ENCODE measurements at places on chromosomes 5 and 9.

- DNase-seq: no peak
These were observed 152.4 kb upstream of the RAPGEF1 start for GRCh38 chr9:131892162-131892707.

GRCh38 chr9:129606161-129607026, 14.5 kb downstream of the C9orf50 start:
- DNase-seq: no peak

- no peak for DNase-seq
These were observed 29.7 kb upstream of the EFNA5 start for GRCh38 chr5:107700481-107700880.

- no peak for DNase-seq
These were observed 39.9 kb downstream of the FNIP1 start for GRCh38 chr5:131756942-131757341.

DNA sequence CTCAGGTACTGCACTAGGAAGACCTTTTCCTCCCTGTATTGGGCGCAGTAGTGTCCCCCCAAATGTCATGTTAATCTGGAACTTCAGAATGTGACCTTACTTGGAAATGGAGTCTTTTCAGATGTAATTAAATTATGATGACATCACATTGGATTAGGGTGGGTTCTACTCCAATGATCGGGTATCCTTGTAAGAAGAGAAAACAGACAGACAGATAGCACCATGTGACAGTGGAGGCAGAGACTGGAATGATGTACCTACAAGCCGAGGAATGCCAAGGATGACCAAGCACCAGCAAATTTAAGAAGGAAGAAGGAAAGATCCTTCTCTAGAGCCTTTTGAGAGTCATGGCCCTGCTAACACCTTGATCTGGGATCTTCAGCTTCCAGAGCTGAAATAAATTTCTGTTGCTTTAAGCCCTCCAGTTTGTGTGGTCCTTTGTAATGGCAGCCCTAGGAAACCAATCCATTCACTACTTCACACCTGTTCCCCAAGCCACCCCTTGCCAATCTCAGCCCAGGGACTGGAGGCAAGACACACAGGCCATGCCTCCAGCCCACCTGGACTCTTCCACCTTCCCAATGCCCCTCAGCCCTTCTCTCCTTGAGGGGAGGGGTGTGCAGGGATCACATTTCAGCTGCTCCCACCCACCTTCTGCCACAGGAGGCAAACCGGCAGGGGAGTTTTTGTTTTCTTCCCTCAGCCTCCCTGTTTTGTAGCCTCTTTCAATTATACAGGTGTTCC, 1.6 kb downstream of the CCNJL start:
- no peak for DNase-seq

DNA sequence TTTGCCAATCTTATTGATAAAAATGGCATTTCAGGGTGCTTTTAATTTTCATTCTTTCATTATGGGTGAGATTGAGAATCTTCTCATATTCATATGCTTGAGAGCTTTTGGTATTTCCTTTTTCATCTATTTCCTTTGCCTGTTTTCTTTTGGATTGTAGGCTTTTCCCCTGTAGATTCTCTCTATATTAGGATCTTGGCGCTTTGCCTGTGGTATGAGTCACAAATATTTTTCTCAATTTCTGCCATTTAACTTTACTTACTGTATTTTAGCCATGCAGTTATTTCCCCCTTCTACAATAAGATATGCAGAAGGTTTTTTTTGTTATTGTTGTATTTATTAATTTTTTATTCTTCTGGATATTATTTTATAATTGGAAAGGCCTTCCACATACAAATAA, 21.5 kb upstream of the KLF9 start:
- no peak for DNase-seq

DNA sequence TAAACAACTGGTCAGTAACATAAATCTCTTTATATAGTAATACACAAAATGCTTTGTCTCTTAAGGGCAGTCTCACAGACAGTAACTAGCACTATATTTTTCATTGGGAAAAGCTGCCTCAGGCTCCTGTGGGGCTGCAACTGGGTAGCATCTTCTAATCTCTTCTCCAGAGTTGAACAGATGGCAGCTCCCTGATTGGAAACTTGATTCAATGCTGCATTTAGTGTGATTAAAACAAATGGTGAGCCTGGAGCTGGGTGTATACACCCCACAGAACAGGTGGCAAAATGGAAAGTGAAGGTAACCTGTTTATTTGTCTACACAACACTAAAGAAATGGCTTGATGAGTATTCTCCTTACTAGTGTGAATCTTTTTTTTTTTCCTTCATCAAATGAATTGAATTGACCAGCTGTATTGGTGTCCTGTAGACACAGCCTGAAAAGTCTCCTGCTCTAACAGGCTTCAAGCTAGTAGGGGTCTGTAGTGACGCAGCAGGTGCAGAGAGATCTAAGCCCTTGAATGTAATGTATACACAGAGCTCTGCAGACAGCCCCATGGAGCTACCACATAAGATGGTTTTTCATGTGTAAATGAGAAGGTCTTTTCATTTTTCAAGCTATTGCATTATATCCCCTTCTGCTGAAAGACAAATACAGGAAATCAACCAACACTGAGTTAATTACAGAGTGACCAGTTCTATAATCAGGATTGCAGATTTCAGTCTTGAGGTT, 43.3 kb downstream of the IZUMO3 start:
- no peak for DNase-seq

DNA sequence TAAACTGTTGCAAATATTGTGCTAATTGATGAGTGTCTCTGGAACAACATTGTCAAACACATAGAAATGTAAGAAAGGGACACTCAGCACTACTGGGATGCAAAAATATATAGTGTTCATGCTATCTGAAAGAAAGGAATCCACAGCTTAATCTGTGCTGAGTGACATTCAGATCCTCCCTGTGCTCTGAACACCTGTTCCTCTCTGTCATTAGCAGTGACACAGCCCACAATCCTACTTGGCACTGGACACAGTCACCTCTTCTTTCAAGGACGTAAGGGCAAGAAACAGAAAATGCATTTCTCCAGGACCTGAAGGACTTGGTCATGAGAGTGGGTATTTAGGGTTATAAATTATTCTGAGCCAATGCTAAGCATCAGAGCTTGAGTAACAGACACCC, 121.4 kb upstream of the SV2C start:
- no peak for DNase-seq

DNA sequence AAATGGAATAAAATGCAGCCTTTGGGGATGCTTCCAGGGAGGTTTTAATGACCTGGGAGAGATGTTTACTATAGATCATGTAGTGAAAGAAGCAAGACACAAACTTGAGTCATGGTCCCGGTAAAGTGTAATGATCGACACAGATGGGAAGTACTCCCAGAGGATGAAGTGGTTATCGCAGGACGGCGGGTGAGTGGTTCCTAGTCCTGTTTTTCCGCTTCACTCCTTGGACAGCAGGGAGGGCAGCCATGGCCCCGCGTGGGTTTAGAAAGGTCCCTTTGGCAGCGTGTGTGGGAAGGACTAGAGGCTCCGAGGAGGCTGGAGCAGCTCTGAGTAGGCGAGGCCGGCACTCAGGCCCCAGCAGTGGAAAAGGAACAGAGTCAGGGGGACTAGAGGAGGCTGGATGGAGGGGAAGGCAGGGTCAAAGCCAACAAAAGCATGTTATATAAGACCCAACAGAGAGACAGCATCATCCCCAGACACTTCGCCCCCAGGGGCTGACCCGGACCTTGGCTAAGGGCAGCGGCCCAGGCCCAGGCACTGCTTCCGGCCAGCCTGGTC, 49.2 kb upstream of the STXBP1 start:
- no peak for DNase-seq

GRCh38 chr9:15967068-15967467, 414.2 kb downstream of the CCDC171 start:
- no peak for DNase-seq

DNA sequence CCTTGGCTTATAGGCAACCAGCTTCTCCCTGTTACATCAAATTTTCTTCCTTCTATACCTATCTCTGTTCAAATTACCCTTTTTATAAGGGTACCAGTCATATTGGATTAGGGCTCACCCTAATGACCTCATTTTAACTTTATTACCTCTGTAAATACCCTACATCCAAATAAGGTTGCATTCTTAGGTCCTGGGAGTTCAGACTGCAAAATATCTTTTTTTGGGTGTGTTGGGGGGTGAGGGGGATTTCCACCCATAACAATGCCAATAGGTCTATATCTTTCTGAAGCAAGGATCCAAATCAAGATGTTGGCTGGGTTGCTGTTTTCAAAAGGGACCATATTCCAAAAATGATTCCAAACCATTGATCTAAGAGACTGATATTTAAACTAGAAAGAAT, 141.7 kb downstream of the XRCC4 start:
- no peak for DNase-seq

DNA sequence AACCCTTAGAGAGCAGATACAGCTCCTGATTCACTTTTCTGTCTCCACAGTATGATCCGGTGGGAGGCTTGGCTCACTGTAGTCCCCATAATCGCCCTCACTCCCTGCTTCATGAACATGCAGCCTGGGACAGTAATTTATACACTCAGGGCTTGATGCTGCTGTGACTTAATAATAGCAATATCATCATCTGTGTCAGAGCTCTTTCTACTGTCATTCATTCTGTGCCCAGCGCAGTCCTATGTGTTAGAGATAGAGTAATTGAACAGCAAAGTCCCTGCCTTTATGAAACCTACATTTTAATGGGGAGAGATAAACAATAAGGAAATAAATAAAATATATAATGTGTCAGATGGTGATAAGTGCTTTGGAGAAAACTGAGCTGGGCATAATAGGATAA, 2.8 kb upstream of the HEMGN start:
- DNase-seq: no peak

- peak; percentile 79 for DNase-seq
These were observed 1.7 kb downstream of the CBY3 start for GRCh38 chr5:179679014-179679674.

GRCh38 chr5:15116996-15117395, 245.4 kb upstream of the ANKH start:
- no peak for DNase-seq

DNA sequence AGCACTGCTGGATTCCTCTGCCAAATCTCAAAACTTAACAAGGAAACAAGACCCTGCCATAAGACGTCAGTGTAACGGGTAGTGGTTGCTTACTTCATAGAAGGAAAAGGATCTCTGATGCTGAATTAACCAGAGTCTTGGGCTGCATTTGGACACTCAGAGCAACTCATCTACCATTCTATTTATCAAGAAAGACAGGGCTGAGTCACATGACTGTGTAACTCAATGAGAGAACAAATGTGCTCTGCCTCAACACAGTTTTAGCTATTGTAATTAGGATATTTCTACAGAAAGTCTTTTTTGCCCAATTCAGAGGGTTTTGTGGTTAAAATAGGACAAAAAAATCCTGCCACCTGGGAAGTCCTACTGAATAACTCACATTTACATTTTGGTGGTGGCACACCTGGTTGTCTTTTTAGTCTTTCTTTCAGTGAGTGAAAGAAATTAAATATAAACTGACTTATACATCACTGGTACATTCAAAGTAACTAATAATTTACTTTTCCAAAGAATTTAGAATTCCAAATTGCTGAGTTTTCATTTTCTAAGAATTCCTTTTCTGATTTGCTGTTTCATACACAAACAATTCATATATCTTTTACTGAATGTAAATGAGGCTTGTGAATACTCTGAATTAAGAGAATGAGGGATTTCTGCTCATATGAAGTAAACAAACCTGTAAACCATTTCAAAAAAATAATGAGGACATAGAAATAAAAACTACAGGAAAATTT, 104.4 kb downstream of the MPDZ start:
- DNase-seq: no peak

GRCh38 chr5:78661044-78661443, 12.5 kb upstream of the LHFPL2 start:
- DNase-seq: no peak

GRCh38 chr5:147369742-147370374, 135.0 kb downstream of the STK32A start:
- DNase-seq: no peak

DNA sequence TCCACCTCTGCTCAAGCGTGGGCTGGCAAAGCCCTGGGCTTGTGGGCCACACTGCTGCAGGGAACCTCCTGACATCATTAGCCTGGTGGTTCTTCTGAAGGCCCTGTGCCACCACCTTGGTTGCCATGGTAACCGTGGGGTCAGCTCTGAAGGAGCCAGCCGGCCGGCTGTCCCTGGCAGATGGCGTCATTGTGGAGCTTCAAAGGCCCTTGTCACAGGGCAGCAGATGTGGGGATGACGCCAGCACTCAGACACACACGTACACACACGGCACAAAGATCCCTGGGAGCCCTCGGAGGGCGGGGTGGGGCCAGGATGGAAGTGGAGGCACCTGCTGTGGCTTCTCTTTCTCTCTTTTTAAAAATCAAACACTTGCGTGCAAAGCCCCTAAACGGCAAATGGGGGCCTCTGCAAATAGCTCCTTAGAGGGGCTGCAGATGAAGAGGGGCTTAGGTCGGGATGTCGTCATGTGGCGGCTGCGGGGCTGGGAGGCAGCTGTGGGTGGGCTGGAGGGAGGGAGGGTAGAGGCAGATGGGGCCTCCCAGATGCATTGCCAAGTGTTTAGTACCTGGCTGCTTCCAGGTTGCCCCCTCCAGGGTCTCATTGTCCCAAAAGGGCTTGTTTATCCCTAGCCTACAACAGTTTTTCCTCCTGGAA, 19.5 kb upstream of the RPL26L1 start:
- DNase-seq: no peak

- DNase-seq: no peak
These were observed 92.3 kb upstream of the TRIO start for GRCh38 chr5:14050821-14051220.

GRCh38 chr5:121969660-121970295, 8.0 kb downstream of the SRFBP1 start:
- no peak for DNase-seq

- DNase-seq: no peak
These were observed 24.4 kb upstream of the VDAC1 start for GRCh38 chr5:134029156-134029555.

GRCh38 chr9:68996462-68996861, 17.5 kb downstream of the PRKACG start:
- no peak for DNase-seq

DNA sequence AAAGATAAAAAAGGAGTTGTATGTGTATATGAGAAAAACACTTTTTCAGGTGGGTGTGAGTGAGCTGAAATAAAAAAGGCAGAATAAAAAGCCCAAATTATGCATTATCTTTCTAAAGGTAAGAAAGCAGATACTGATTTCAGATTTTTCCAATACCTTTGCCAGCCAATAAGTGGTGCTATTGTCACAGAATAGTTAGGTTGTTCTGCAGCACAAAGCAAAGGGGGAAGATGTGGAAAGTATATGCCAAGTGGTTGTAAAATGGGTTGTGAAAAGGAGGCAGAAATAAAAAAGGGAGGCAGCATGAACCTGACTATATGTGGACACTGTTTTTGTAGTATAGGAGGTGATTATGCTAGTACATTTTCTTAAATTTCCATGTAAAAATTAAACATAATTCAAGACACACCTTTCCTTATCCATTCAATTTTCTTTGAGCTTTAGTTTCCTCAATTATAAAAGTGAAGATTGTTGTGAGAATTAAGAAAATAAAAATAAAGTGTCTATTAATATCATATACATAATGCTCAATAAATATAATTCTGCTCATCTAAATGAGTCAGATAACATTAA, 106.7 kb downstream of the SMIM15 start:
- peak; percentile 54 for DNase-seq
